Adrenal gland (tissue), 19 donors: ENCODE measurements at places on chromosomes 13 and 19. TPM values are rescaled to one million over a fixed set of nuclear protein-coding genes. Genes with fewer than 3 reads are reported as not detected.

The ZNF565 gene
- total RNA-seq = 4.2 TPM

The MAP4K1 gene
- total RNA-seq = 1.1 TPM

GRCh38 chr19:8392017-8392591, 1.9 kb downstream of the RAB11B start:
- H3K36me3 ChIP-seq = no peaks in the 10 kb centered on the region
- peak; percentile 71 for DNase-seq
- H3K27ac ChIP-seq = peak overlapping the region; percentile 97
- H3K27me3 ChIP-seq = no peaks in the 10 kb centered on the region

DNA sequence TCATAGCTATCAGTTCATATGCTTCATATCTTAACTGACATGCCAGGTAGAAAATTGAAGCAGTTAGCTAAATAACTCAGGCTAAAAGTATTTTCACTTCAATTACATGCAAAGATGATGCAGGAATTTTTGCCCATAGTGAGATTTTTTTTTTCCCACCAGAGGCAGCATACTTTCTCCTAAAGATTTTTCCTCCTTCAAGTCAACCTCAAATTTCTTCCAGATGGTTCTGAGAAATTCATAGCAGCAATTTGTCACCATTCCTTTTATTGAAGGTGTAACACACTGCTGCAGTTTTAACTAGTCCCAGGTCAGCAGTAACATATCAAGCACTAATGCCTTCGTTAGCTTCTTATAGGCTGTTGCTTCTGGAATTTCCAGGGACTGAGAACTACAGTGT, 141.9 kb downstream of the SUCLA2 start:
- H3K27ac ChIP-seq = no peak overlapping the region
- no peaks in the 10 kb centered on the region for H3K4me1 ChIP-seq
- no peak for DNase-seq
- no peaks in the 10 kb centered on the region for H3K27me3 ChIP-seq
- no peak overlapping the region for H3K4me3 ChIP-seq

- no peak overlapping the region for H3K27ac ChIP-seq
- no peaks in the 10 kb centered on the region for H3K36me3 ChIP-seq
- H3K27me3 ChIP-seq = no peaks in the 10 kb centered on the region
- H3K4me1 ChIP-seq = no peaks in the 10 kb centered on the region
- no peak for DNase-seq
- no peak overlapping the region for H3K4me3 ChIP-seq
Measured at GRCh38 chr19:31266731-31267130, 82.5 kb downstream of the TSHZ3 start.

DNA sequence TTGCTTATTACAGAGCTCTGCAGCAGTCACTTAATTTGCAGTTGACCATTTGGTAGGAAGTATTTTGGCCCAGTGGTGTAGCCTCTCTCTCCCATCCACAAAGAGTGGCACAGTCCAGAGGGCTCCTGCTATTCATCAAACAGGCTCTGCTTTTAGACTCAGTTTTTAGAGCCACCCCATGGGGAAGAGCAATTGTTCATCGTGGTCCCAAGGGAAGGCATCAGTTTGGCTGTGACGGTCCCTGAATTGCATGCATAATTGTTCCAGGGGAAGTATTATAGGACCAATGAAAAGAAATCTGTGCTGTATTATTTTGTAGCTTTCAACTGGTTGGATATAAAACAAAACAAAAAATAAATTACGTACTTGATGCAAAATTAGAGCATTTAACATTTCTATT, 799.0 kb downstream of the DACH1 start:
- no peak for DNase-seq
- H3K27ac ChIP-seq = no peak overlapping the region
- no peaks in the 10 kb centered on the region for H3K36me3 ChIP-seq
- no peaks in the 10 kb centered on the region for H3K4me1 ChIP-seq
- H3K27me3 ChIP-seq = no peaks in the 10 kb centered on the region

The WDFY2 gene
- 31.8 TPM for total RNA-seq

DNA sequence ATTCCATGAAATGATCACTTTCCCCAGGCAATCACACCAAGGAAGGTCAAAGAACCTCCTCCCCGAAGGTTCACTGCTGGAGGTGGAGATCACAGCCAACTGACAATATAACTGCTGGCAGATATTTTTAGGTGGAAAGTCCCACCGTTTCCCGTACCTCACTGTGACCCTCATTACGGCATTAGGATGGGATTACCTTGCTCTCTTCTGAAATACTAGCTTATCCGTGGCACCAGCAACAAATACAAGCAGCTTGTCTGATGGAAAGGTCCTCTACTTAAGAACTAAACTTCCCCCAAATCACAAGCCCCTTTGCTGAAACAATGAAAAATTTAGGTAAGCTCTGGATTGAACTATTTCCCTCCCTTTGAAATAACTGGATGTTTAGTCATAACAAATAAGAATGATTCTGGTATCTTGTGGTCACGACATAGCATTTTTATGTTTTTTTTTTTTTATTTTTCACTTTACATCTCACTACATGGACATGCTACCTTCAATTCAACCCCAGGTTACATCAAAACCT, 178.9 kb downstream of the COL4A1 start:
- DNase-seq = no peak
- H3K4me1 ChIP-seq = peaks cover 13% of the 10 kb centered on the region
- no peak overlapping the region for H3K27ac ChIP-seq
- no peak overlapping the region for H3K4me3 ChIP-seq
- H3K36me3 ChIP-seq = no peaks in the 10 kb centered on the region

GRCh38 chr19:18424122-18424889, 5.1 kb downstream of the SSBP4 start:
- H3K27ac ChIP-seq = no peak overlapping the region
- H3K4me3 ChIP-seq = no peak overlapping the region
- no peaks in the 10 kb centered on the region for H3K36me3 ChIP-seq
- H3K4me1 ChIP-seq = peaks cover 20% of the 10 kb centered on the region

GRCh38 chr13:30017880-30018279, 167.5 kb upstream of the UBL3 start:
- no peak overlapping the region for H3K4me3 ChIP-seq
- no peak for DNase-seq
- no peaks in the 10 kb centered on the region for H3K4me1 ChIP-seq
- no peaks in the 10 kb centered on the region for H3K27me3 ChIP-seq
- no peaks in the 10 kb centered on the region for H3K36me3 ChIP-seq

GRCh38 chr19:54475706-54476105, 2.6 kb upstream of the CDC42EP5 start:
- no peaks in the 10 kb centered on the region for H3K36me3 ChIP-seq
- DNase-seq = no peak
- H3K27ac ChIP-seq = no peak overlapping the region
- no peaks in the 10 kb centered on the region for H3K27me3 ChIP-seq

The KLHL26 gene
- 8.9 TPM for total RNA-seq

DNA sequence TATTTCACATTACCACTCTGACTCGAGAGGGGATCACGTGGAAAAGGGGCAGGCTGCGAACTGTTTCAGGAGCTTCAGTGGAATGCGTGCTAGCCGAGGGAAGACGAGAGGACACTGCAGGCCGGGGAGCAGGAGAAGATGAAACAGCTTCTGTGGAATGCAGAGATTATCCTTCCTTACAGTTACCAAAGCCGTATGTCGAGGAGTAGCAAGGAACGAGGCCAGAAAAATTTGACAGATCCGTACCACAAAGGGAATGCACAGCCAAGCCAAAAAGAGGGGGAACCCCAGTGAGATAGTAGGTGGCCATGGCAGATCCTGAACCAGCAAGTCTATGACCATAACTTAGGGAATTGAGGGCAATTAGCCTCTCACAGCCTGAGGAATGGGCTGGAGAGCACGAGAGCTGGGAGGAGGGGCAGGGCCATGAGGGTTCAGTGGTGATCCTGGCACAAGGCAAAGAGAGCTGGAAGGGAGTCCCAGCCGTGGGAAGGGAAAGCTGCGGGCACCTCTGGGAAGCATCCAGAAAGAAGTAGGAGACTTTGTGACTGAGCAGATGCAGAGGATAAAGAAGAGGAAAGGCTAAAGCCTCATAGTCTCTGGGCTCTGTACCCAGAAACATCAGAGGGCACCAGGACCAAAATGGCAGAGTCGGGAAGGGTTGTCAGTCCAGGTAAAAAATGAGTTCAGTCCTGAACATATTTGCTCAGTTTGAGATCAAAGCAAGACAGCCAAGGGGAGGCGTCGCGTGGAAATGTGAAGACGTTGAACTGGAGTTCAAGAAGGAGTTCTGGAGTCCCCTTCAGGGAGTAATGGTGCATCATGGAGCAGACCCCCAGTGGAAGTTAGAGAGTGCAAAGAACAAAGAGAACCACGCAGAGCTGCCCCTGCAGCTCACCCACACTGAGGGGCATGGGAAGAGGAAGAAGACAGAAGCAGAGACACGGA, 5.1 kb downstream of the COL4A1 start:
- no peaks in the 10 kb centered on the region for H3K36me3 ChIP-seq
- H3K27ac ChIP-seq = peak overlapping the region; percentile 89
- no peak overlapping the region for H3K4me3 ChIP-seq
- no peak for DNase-seq
- H3K27me3 ChIP-seq = no peaks in the 10 kb centered on the region

GRCh38 chr13:44132710-44133109, 240.9 kb upstream of the SERP2 start:
- no peaks in the 10 kb centered on the region for H3K36me3 ChIP-seq
- no peak overlapping the region for H3K4me3 ChIP-seq
- H3K4me1 ChIP-seq = peaks cover 12% of the 10 kb centered on the region
- DNase-seq = peak; percentile 88
- no peak overlapping the region for H3K27ac ChIP-seq

- no peaks in the 10 kb centered on the region for H3K27me3 ChIP-seq
- H3K4me1 ChIP-seq = no peaks in the 10 kb centered on the region
- no peak for DNase-seq
- H3K36me3 ChIP-seq = no peaks in the 10 kb centered on the region
- H3K4me3 ChIP-seq = no peak overlapping the region
Measured at GRCh38 chr13:65744836-65745235, 1485.3 kb downstream of the PCDH9 start.

The ZNF221 gene
- total RNA-seq = 10.3 TPM
